ENCODE measurements at places on chromosomes 13 and 19.
A peak's percentile ranks its signal among the peaks of the same experiment; 100 is the strongest.

DNA sequence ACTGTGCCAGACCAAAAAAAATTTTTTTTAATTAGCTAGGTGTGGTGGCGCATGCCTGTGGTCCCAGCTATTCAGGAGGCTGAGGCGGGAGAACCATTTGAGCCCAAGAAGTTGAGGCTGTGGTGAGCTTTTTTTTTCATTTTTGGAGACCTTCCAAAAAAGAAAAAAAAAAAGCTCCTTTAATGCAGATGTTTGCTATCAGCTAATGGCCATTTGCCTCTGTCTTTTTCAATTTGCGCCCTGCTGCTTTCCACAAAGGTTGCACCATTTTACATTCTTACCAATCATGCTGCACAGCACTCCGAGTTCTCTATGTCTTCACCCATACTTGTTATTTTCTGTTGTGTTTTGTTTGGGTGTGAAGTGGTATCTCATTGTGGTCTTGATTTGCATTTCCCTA lies 15.6 kb upstream of the SMARCA4 start:
- DNase-seq = no peak

- DNase-seq = no peak
Observed at GRCh38 chr13:77331421-77331820, 4.5 kb upstream of the MYCBP2 start.

DNA sequence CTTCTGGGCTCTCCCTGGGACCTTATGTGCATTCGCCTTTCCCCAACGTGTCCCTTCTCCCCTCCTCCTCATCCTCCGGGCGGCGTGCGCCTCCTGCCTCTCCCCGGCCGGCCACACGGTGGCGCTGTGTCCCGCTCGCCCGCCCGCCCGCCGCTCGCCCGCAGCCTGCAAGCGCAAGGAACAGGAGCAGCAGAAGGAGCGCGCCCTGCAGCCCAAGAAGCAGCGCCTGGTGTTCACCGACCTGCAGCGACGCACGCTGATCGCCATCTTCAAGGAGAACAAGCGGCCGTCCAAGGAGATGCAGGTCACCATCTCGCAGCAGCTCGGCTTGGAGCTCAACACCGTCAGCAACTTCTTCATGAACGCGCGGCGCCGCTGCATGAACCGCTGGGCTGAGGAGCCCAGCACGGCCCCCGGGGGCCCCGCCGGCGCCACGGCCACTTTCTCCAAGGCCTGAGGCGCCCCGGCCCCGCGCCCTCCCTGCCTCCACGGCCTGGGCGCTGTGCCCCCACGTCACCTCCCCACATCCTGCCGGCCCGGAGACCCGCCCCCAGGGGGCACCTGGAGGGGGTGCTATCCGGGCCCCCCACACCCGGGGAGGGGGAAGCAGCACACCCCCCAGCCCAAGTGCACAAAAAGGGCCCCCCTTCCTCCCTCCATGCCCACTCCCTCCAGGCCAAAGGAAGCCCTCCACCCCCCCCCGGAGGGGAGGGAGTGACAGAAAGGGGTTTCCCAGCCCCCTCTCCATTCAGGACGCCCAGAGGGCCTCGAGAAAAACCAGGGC lies 21.9 kb downstream of the ONECUT3 start:
- peak; percentile 69 for DNase-seq

DNA sequence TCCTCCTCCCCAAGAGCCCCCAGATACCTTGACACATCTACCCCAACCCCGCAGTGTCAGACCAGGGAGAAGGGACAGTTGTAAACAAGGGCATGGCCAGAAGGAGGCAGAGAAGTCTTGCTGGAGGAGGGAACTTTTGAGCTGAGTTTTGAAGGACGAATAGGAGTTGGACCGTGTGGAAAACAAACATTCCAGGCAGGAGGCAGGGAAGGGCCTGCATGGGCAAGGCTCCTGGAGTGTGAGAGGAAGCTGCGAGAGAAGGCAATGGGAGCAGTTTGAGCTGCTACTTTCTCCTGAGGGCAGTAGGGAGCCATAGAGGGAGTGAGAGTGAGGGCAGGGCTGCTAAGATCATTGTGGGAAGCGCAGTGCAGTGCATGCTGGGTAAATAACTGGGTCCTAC lies 23.3 kb downstream of the IL12RB1 start:
- peak; percentile 58 for DNase-seq

GRCh38 chr13:89923736-89924135 lies 1423.8 kb upstream of the MIR17HG start:
- DNase-seq = no peak

DNA sequence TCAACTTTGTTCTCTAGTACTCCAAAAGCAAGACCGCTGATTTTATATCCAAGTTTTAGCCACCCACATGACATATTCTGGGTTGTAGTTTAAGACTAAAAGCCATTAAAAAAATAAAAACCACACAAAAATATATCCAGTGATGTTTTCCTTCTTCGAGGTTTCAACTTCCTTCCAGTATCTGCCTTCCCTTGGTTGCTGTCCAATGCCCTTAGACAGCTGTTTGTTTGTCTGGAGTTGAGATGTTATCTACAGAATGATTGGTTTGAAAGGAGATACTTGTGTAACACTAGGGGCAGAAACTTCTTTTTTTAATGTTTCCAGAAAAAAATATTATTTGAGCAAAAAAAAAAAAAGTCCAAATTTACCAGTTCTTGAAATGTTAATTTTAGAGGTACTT lies 591.5 kb upstream of the PCDH9 start:
- no peak for DNase-seq

DNA sequence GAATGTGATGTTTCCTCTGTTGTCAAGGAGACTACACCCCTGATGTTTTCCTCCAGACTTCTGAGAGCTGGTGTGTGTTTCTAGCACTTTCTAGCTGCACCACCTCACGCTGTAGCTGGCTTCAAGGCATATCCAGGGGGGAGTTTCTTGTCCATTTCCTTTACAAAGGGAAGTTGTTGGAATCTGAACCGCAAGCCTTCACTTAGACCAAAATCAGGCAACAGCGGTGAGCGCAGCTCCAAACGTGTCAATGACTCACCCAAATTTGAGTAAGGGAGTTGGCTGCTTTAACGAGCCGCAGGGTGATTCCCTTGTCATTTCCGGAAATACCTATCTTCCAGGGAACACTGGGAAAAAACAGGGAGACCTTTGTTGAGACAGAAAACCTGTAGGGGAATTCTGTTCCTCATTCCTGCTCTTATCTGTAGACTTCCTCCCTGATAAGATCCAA lies 2.5 kb downstream of the LDLR start:
- DNase-seq = no peak

DNA sequence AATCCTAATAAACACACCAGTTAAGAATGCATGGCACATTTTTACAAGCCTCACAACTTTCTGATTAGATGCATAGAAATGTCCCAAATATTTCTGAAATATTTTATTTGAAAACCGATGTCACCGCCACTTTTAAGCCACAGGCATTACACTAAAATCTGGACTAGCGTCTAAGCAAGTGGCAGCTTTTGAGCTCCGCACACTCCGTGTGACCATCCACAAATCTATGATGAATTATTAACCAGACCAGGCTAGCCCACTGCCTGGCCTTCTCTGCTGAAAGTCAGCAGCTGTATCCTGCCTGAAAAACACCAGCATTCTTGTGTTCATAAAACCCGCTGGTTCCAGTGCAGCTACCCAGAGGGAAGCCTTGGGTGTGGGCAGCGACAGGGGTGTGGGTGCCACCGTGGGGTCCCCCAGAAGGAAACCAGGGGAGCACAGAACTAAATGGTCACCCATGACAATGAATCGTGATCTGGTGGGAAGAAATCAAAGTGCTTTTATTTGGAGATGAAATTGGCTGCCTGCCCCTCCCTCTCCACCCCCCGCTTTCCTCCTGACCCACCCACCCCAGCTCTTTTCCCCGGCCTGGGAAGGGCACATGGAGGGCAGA lies 13.8 kb downstream of the RASA3 start:
- no peak for DNase-seq

DNA sequence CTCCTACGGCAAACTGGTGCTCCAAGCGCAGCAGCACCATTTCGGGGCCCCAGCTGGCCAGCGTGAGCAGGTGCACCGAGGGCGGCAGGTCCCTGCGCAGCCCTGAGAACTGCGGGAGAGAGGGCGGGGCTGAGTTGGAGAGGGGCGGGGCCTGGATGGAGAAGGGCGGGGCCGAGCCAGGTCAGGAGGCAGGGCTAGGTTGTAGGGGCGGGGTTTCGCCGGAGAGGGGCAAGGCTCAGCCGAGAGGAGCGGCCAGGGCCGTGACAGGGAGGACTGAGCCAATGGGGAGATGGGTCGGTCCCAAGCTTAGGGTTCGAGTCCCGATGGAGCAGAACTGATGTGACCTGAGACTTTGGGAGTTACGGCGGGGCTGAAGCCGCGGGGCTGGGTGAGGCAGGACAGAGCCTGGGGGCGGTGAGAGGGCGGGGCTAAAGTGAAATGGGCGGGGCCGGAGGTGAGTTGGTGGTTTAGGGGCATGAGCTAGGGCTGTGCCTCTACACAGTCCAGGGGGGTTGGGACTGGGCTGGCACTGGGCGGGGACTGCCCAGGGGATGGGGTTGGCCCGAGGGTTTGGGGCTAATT lies 19.0 kb downstream of the MAN2B1 start:
- DNase-seq = peak; percentile 63

GRCh38 chr13:104436555-104436954 lies 1370.3 kb upstream of the SLC10A2 start:
- no peak for DNase-seq

DNA sequence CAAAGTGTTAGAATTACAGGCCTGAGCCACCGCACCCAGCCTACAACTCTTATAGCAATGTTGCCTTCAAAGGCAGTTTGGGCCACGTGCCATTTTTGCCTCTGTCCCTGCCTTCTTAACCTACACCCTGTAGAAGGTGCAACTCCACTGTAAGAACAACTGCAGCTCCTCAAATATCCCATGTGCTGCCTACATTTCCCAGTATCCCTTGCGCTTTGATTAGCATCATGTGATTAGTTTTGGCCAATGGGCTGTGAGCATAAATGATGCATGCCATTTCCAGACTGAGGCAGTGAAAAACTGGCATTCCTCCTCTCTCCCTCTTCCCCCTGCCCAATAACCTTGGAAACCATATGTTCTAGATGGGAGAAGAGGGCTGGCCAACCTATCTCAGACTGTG lies 75.2 kb upstream of the MRI1 start:
- DNase-seq = peak; percentile 49

DNA sequence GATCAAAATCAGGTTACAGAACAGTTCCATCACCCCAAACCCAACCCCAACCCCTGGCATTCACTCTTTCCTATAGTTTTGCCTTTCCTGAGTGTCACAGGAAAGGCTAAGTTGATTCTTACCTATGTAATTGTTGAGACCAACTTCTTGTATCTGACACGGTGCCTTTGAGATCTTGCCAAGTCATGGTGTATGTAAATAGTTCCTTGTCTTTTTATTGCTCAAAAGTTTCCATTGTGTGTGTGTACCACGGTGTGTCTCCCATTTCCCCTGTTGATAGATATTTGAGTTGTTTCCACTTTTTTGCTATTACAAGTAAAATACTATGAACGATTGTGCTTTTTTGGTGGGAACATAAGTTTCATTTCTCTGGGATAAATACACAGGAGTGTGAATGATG lies 3.3 kb upstream of the IGFL2 start:
- no peak for DNase-seq

GRCh38 chr19:12330340-12330739 lies 3.1 kb downstream of the ZNF563 start:
- no peak for DNase-seq

GRCh38 chr19:37872383-37872782 lies 34.0 kb downstream of the WDR87 start:
- DNase-seq = no peak

GRCh38 chr19:17406046-17406886 lies 836 bp upstream of the BST2 start:
- DNase-seq = no peak

GRCh38 chr19:46744005-46744691 lies 1.7 kb upstream of the FKRP start:
- no peak for DNase-seq

- DNase-seq = no peak
Observed at GRCh38 chr19:51971624-51972023, 15.0 kb downstream of the ZNF350 start.

DNA sequence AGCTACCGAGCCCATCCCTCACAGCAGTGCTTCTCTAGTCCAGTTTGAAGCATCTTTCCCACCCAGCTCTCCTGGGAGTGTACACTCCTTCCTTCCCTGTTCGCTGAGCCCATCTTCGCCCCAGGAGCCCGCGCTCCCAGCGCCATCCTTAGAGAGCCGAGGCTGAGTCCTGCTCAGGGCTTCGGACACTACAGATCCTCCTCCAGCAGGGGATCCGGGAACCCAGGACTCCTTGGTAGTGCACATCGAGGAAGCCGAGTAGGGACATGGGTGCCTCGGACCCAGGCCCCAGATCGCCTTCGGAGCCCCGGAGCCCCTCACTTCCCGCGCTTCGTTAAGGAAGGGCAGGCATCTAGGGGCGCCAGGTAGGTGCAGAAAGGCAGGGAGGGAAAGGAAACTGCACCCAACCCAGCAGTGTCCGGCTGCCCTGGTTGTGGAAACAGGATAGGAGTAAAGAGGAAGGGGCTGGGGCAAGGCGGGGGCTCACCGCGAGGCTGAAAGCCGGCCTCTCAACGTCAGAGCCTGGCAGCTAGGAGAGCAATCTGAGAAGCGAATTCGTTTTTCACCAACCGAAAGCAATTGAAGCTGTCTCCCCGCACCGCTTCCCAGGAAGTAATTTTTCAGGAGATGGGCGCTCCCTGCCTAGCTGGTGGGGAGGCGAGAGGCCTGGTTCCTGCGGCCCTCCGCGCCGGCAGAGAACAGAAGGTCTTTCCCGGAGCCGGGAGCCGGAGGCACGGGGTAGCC lies 1.0 kb downstream of the PDX1 start:
- no peak for DNase-seq

DNA sequence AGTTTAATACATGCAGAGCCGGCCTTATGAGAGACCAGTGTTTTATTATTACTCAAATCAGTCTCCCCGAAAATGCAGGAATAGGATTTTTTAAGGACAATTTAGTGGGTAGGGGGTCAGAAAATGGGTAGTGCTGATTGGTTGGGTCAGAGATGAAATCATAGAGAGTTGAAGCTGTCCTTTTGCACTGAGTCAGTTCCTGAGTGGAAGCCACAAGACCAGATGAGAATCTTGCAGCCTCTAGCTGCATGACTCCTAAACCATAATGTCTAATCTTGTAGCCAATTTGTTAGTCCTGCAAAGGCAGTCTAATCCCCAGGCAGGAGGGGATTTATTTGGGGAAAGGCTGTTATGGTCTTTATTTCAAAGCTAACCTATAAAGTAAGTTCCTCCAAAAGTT lies 1163.9 kb downstream of the DIAPH3 start:
- DNase-seq = no peak

- no peak for DNase-seq
Observed at GRCh38 chr19:52748336-52748950, 13.6 kb upstream of the ZNF611 start.

Measured in HEK293T (cell line).